ENCODE measurements at places on chromosomes 16 and 17.

- DNase-seq = no peak
Measured at GRCh38 chr16:73268366-73268993, 220.6 kb upstream of the ZFHX3 start.

DNA sequence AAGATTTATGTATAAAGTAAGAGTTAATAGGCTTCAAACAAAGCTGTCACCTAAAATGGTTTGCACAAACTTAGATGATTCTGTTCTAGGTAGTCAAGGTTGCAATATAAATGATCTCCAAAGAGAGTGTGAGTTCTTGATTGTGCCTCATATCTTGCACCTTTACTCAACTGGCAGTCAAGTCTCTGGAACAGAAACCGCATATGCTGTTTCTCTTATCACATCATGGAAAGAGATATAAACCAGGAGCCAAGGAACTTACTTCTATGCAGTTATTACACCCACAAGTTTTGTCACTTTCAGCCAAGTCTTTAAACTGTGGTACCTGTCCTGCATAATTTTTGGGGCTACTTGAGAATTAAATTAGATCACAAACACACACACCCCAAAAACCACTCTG is 5.2 kb downstream of the SSH2 start:
- no peak for DNase-seq

GRCh38 chr16:78257376-78257728 is 157.9 kb downstream of the WWOX start:
- DNase-seq = no peak

GRCh38 chr16:75097941-75098901 is 18.4 kb downstream of the LDHD start:
- DNase-seq = no peak

GRCh38 chr16:1054660-1055556 is 17.6 kb upstream of the SSTR5 start:
- DNase-seq = no peak

- DNase-seq = no peak
Measured at GRCh38 chr16:66041907-66042306, 324.6 kb upstream of the CDH5 start.

DNA sequence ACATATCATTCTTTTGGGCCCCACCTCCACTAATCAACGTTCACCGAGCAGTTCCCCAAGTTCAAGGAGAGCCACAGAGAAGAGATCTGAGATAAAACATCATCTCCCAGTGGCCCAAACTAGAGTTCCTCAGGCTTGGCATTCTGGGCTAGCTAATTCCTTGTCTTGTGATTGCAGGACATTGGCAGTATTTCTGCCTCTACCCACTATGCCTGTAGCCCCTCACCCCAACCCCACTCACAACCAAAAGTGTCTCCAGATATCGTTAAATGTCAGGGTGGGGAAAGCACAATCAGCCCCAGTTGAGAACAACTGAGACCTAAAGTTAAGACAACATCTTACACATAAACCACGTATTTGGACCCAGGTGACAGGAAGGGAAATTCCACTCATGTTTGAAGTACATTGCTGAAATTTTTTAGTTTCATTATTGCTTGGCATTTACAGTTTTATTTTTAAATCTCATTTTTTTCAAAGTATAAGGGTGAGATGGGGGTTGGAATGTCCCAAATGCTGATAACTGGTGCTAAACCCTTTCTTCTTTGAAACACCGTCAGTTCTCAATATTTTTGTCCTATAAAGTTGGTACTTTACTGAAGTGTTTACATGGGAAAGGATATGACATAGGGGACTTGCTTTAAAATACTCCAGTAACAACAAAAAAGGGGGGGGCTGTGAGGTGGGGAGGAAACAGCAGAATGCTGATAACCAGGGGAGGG is 13.6 kb downstream of the ZC3H7A start:
- no peak for DNase-seq

GRCh38 chr17:37701496-37701898 is 43.4 kb downstream of the HNF1B start:
- no peak for DNase-seq

- no peak for DNase-seq
Measured at GRCh38 chr17:80397686-80398085, 17.3 kb upstream of the ENDOV start.

GRCh38 chr16:85750827-85751697 is at the start of gene C16orf74:
Gene C16orf74, minus strand, starts transcription at chr16:85751096. Its CDS starts 15,879 bp downstream, at chr16:85735217.
- no peak for DNase-seq

GRCh38 chr16:29816694-29817441 is 916 bp downstream of the PAGR1 start:
- no peak for DNase-seq

- no peak for DNase-seq
Measured at GRCh38 chr17:61160789-61161445, 238.7 kb upstream of the TBX2 start.

DNA sequence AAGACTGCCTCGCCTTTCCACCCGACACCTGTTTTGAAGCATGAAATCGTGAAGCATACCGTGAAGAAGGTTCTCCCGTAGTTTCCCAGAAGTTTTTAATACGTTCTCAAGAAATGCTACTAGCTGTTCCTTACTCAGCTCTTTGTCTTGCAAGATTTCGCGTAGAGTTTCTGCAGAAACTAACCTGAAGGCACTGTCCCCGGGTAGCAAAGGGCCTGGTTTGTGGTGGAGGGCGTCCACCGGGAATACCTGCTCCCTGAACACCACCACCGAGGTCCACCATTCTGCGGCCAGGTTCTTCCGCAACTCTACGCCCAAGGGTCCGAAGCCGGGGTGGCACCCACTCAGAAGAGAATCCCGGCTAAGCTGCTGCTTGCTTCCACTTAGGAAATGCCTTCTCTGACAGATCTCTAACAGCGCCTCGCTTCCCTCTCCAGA is 487 bp downstream of the POLG2 start:
- DNase-seq = no peak

- no peak for DNase-seq
Measured at GRCh38 chr17:30203471-30203981, 32.0 kb downstream of the SLC6A4 start.

GRCh38 chr16:11500700-11501346 is 85.9 kb downstream of the LITAF start:
- no peak for DNase-seq

DNA sequence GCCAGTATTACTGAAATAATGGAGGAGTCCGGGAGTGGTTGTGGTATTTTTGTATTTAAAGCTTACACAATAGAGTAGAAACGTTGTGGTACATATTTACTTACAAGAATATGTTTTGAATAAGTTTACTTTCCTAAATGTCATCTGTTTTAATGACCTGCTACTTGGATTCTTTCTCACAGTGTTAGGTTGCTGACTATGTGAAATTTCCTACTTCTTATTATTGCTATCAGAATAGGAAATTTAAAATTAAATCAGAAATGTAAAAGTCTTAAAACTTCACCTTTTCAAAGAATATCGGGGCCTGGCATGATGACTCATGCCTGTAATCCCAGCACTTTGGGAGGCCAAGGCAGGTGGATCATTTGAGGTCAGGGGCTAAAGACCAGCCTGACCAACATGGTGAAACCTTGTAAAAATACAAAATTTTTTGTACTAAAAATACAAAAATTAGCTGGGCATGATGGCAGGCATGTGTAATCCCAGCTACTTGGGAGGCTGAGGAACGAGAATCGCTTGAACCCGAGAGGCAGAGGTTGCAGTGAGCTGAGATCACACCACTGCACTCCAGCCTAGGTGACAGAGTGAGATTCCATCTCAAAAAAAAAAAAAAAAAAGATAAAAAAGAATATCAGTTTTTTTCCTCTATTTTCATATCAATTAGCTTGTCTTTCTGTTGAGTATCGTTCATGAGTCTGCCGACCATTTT is 77.8 kb downstream of the VMP1 start:
- DNase-seq = no peak

DNA sequence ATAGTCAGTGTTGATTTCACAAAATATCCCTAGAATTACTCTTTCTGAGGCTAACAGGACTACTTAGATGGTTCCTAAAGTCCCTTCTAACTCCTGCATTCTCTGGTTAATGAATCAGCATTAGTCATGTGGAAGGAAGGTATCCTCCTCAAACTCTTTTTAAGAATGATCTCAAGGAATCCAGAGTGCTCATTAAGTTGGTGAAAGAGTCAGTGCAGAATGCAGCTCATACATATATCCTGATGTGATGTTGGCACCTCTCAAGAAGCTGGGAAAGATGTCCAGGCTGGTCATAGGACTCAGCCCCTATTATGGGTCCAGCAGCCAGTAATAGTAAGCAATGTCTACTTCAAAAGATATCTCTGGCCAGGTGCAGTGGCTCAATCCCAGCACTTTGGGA is 65.5 kb downstream of the PIGL start:
- DNase-seq = no peak

DNA sequence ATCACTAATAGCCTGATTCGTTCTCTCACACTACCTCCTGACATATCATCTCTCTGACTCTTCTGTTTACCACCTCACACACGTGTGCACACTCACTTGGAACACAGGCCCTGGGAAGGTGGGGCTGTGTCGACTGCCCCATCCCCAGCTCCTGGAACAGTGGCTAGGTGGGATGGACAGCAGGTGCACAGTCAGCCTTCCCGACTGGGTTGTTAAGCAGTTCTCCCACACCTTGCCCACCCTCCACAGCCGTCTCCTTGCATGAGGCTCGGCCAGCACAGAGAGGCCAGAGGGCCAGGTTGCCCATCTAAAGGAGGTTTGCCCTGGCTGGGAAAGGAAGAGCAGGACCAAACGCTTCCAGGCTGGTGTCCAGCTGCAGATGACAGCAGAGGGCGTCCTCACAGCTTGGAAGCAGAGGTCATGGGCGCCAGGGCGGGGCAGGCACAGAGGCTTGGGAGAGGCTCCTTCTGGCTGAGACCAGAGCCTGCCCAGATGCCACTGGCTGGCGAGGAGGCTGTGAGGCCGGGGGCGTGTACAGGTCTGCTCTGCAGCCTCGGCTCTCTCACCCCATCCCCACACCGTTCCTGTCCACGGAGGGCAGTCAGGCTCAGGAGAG is 92.8 kb downstream of the AMFR start:
- DNase-seq = no peak

DNA sequence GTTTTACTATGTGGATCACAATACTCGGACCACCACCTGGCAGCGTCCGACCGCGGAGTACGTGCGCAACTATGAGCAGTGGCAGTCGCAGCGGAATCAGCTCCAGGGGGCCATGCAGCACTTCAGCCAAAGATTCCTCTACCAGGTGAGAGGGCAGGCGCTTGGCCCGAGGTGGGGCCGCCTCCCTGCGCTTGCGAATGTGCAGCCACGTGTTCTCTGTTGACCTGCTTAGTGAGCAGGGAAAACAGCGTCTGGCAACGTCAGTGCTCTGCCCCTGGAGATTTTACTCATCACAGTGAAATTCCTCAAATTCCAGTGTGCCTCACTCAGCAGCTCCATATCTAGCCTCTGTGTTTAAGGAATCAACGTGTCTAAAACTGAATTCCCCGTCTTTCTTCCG is 33.4 kb upstream of the CLEC18A start:
- no peak for DNase-seq

DNA sequence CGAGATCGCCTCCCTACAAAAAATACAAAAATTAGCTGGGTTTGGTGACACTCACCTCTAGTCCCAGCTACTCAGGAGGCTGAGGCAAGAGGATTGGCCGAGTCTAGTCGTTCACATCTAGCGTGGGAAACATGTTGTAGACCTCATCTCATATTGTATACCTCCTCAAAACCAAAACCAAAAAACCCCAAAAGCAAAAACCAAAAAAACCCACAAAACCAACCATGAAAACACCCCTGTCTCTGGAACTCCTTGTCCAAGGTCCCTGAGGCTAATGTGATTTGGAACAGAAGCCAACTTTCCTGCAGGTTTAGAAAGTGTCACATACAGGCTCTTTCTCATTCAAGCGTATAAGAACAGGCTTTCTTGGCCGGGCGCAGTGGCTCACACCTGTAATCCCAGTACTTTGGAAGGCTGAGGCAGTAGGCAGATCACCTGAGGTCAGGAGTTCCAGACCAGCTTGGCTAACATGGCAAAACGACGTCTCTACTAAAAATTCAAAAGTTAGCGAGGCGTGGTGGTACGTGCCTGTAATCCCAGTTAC is 29.0 kb downstream of the RAB11FIP3 start:
- DNase-seq = no peak

DNA sequence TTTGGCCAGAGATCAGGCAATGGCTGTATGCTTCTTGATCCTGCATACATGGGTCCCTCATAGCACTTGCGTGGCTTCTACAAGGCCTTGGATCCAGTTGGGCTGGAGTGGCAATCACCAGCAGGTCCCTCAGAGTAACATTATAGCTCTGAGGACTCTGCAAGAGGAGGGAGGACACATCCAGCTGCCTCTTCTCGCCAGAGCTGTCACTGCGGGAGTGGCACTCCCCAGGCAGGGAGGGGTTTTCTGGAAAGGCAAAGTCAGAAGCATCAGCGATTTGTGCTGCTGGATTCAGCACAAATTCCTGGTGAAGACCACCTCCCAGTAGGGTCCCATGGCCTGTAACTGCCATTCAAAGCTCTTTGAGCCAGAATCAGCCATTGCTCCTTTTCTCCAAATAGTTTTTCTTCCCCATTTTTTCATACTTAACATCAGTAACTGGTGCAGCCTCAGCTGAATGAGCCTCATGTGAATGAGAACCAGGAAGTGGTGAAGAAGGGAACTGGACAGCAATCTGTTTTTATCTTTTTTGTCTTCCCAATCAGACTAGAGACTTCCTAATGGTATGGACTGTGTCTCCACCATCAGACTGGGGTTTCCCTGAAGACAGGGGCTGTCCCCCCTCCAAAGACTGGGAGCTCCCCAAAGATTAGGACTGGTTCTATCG is 40.6 kb upstream of the HOXB13 start:
- no peak for DNase-seq

- no peak for DNase-seq
Measured at GRCh38 chr17:1109606-1110540, 69.9 kb downstream of the ABR start.

GRCh38 chr17:63550817-63551639 is 751 bp downstream of the DCAF7 start:
- no peak for DNase-seq

DNA sequence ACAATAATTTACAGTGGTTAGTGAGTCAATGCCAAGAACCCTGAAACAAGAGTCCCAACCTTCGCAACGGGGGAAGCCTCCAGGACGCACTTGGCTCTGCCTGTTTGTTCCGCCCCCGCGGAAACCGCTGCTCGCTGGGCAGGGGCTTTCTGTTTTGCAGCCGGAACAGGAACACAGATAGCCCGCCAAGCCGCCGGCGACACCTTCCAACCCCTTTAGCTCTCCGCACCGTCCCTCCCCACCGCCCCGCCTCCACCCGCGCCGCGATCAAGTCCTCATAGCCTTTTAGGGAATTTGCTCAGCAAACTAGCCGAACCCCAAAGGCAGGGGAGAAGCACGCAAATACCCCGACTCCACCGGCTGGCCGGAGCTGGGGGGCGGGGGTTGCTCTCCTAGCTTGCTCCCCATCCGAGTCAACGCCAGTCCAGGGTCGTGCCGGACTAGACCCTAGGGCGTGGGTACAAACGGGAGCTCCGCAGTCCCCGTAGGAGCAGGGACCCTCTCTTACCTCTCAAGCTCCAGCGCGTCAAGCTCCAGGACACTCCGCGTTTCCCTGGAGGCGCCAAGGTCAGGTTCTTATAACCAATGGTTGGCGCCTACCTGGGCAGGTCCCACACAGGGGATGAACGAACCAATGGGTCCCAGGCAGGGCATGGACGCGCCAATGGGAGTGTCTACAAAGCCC is at the start of gene SLFN13:
Gene SLFN13 (minus strand): TSS at position 553 of the 685 bp plus-strand sequence. CDS start 3,086 bp downstream, outside the sequence.
- DNase-seq = peak; percentile 41

Data from esophagus squamous epithelium (tissue), 5 donors.